ENCODE measurements at places on chromosomes 5 and 9.

GRCh38 chr5:82376307-82376706 is 98.2 kb upstream of the RPS23 start:
- no peak for DNase-seq

DNA sequence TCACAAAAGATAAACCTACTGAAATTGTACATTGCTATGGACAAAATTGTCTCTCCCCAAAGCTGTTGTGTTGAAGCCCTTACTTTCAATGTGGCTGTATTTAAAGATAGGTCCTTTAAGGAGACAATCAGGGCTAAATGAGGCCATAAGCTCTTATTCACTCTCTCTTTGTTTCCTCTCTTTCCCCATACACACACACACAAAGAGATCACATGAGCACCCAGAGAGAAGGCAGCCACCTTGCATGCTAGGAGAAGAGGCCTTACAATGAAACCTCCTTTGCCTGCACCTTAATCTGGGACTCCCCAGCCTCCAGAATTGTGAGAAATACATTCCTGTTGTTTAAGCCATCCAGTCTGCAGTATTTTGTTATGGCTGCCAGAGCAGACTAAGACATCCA is 1295.6 kb upstream of the CDH6 start:
- no peak for DNase-seq

DNA sequence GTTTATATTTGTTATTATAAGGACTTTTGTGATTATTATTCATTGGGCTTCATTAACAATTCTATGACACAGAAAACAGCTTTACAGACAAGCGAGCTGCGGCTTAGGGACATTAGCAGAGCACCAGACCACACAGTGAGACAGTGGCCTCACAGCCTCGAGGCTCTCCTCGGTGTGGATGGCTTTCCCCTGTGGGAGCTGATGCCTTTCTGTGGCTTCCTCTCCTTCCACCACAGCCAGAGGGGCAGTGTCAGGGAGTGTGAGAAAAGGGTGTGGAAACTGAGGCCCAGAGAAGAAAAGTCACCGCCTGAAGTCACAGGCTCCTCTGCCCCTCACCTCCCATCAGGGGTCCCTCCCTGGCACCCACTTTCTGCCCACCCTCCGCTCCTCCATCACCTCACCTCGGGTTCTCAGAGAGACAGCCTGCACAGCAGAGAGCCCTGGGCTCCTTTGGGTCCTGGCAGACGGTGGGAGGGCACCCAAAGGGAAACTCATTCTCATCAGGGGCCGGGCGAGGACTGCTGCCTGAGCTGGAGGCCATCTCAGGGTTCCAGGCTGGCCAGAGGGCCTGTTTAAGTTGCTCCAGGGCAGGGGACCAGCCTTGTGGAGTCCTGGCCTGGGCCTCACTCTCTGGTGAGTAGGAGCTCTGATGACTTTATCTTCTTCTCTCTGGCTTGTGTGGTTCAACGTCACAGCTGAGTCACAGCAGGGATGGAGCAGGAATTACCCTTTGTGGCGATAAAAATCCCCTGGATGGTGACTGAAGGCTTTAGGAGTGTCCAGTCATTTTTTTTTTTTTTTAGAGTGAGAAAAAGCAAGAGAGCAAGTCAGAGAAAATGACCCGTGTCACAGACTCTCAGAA is 830 bp downstream of the TRAF1 start:
- peak; percentile 78 for DNase-seq

- DNase-seq, result no peak
These were observed 6.4 kb downstream of the SPINK4 start for GRCh38 chr9:33246269-33246860.

DNA sequence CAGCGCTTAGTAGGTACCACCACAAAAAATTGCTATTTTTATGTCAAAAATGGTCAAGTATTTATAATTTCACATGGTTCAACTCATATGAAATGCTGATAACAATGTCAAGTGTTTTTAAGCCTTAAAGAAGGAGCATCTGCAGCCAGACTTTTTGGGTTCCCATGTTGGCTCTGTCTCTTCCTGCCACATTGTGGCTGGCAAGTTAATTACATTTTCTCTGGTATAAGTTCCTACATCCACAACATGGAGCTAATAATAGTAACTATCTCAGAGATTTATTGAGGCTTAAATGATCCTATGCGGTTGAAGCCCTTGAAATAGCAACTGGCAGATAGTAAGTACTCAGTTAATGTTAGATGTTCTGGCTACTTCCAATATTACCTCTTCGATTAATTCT is 5.4 kb downstream of the ATP10B start:
- DNase-seq, result no peak

Measured in GM12864 (cell line).